Iris pigment epithelial cell (primary cell): ENCODE measurements at places on chromosomes 12 and 14.
A peak's percentile ranks its signal among the peaks of the same experiment; 100 is the strongest.

DNA sequence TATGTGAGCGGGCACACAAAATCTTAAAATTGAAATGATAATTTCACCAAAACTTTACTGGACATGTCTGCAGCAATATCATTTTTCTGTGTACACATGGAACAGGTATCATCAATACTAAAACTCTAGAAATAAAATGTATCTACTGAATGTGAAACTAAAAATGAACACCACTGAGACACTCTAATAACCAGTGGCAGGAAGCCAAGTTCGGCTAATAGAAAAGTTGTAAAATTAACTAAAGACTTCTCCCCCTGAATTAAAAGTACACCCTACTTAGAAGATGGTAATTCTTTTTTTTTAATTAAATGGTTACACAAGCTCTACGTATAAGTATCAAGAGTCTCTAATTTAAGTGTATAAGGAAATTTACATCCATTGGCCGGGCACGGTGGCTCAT, 227.2 kb downstream of the MED13L start:
- no peak for DNase-seq

DNA sequence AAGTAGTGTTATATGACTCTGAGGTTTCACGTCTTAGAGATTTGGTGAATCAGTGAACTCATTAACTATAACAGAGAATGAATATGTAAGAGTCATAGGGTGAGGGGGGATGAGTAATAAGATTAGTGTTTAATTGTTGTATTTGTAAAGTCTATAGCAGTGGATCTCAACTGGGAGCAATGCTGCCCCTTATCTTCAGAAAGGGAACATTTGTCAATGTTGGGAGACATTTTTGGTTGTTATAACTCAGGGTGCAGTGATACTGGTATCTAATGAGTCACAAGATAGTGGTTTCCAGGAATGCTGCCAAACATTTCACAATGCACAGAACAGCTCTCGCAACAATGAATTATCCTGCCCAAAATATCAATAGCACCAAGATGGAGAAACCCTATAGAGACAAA, 1193.7 kb downstream of the GALC start:
- peak; percentile 95 for DNase-seq

DNA sequence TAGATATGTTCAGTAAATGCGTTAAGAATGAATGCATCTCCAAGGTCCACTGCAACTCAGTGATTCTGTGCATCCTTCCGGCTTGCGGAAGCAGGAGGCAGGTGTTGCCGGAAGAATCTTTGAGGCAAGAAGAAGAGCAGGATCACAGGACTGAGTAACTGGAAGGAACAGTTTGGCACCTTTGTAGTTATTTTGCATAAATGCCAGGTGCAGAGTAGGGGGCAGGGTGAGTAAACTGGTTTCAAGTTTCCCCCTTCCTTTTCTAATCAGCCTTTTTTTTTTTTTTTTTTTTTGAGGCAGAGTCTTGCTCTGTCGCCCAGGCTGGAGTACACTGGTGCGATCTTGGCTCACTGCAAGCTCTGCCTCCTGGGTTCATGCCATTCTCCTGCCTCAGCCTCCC, 22.3 kb downstream of the DYRK4 start:
- no peak for DNase-seq

DNA sequence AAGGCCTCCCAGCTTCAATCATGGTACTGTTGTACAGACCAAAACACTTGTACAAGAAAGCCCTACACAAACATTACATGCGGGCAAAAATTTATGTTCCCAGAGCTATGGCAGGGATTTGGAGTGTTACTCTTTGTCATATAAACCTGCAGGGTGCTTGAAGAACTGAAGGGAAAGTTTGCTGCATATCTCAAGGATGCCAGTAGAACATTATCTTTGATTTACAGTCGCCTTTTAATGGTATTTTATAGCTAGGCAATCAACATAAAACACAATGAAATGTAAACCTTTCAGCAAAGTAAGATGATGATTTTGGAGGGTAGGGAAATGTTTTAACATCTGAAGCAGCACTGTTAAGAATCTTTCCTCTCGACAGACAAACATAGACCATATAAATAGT, 305.6 kb downstream of the KCNH5 start:
- no peak for DNase-seq

DNA sequence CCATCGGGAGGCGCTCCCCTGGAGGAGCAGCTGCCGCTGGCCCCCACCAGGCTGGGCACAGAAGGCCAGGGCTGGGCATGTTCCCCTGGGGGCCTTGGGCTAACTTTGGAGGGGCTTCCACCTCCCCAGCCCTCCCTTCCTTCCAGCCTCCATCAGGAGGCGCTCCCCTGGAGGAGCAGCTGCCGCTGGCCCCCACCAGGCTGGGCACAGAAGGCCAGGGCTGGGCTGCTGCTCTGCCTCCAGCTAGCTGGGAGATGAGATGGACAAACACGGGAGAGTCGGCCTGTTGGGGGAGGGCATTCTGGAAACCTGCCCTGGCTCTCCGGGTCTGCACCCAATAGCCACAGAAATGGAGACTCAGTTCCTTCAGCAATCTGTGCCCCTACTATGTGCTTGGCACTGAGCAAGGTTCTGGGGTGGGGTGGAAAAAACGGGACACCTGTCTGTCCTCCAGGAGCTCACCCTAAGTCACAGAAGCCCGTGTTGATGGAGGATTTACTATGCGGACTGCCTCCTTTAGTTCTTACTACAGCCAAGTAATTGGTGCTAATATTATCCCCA, 39.0 kb upstream of the CORO1C start:
- DNase-seq = no peak

GRCh38 chr14:68254669-68255527, 435.3 kb downstream of the RAD51B start:
- no peak for DNase-seq

DNA sequence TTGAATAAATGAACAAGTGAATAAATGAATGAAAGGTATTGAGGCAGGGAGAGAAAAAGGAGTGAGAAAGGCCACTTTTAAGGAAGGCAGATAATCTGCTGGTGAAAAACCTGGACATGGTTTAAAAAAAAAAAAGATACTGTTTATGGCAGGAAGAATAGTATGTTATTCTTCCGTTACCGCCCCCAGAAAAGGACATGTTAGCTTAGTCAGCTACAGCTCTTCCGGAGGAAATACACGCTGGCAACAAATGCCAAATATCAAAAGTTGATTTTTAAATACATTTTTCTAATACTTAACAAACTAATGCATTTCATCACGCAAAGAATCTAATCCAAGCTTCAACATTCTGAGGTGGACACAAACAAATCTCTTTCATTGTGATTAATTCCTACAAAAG, 43.2 kb downstream of the SLC5A8 start:
- no peak for DNase-seq

DNA sequence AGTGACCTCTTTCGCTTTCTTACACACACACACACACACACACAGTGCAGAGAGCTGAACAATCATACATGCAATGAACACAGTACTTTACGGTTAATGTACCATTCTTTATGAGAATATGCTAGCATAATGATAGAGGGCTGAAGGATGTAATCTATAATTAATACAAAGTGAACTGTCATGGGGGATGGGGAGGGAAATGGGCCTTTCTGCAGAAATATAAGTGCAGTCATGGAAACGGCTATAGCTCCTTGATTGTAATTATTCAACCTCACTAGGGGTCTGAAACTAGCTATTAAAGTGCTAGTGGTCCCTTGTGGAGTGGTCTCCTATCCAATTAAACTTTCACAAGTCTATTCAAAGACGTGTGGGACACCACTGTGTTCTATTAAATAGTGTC, 443.2 kb upstream of the FOXG1 start:
- DNase-seq = no peak

DNA sequence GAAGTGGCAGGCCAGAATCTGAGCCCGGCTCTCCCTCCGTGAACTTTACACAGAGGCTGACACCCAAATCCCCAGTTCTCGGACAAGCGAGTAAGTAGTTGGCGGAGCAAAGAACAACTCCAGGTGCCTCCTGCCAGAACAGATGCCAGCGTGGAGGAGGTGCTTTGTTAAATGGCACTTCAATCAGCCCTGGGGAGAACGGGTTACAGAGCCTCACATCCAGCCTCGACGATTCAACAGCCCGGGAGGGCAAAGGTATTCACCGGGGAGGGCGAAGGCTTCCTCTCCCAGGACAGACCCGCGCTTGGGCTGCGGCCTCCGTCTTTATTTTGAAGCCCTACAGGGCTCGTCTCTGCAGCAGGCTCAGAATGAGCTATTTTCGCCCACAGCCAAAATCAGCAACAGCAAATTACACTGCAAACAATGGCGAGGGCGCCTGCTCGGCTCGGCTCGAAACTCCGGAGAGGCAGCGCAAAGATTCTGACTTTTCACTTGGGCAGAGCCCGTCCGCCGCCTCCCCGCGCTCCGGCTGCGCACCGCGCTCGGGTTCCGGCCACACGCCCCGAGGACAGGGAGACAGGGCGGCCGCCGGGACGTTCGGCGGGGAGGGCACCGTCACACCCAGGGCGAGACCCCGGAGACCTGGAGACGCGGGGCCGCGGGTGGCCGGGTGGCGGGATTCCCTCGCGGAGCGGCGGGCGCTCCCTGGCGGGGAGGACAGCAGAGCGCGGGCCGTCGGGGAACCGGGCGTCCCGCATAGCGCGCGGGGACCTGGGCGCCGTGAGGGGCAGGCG, 811 bp downstream of the TMCC3 start:
- peak; percentile 56 for DNase-seq

- DNase-seq = no peak
Observed at GRCh38 chr12:92553389-92553788, 149.4 kb upstream of the PLEKHG7 start.

- peak; percentile 46 for DNase-seq
Observed at GRCh38 chr12:107511292-107511691, 174.3 kb upstream of the PWP1 start.

DNA sequence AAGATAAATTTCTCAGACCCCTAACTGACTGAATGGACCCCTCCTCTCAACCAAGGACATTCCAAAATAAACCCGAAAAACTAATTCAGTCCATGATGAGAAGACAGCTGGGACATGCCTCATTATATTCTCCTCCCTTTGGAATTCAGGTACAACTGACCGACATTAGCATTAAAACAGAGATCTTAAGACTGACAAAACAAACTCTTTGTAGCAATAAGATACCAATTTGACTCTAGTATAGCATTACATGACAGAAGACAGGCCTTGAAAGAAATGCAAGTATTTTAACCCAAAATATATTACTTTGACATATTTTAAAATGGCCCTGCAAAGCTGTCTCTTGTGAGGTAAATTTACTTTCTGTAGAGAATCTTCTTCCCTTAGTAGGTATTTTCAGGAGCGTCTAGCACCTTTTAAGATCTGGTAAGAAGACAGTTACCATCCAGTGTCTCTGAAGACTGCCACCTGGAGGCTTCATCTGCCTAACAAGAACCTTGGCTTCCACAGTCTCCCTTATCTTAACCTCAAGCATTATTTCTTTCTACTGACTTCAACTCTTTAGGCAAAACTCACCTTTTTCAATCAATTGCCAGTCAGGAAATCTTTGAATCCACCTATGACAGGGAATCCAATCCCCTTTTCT, 957.5 kb downstream of the SLC6A15 start:
- DNase-seq = peak; percentile 10

- DNase-seq = no peak
Observed at GRCh38 chr14:95421741-95422140, 94.7 kb downstream of the SYNE3 start.

- DNase-seq = no peak
Observed at GRCh38 chr14:91496790-91497189, 13.3 kb downstream of the PPP4R3A start.

- no peak for DNase-seq
Observed at GRCh38 chr14:100419856-100420255, 96.7 kb downstream of the SLC25A47 start.

DNA sequence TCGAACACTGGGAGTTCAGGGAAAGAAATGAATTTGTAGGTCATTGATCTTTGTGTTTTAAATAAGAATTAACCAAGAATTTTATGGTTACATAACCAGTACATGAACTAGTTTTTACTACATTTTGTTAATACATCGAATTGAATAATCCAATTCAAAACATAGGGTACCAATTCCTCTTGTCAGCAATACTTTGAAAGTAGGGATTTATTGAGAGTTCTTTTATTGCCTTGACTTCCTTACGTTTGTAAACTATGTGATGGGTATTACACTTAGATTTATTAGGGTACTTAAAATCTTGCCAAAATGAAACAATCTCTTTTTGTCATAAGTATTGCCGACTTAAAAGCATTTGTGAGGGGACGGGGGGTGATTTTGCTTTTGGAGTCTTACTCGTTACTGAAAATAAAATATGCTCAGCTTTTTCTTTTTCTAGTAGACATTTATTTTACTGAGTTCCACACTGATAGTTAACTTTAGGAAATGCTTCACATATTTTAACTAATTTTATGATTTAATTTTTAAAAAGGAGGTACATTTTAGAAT, 22.4 kb downstream of the SOCS2 start:
- DNase-seq = no peak

GRCh38 chr12:88996200-88996788, 356.0 kb downstream of the DUSP6 start:
- no peak for DNase-seq

- DNase-seq = peak; percentile 9
Observed at GRCh38 chr12:79098530-79098929, 234.0 kb downstream of the SYT1 start.

DNA sequence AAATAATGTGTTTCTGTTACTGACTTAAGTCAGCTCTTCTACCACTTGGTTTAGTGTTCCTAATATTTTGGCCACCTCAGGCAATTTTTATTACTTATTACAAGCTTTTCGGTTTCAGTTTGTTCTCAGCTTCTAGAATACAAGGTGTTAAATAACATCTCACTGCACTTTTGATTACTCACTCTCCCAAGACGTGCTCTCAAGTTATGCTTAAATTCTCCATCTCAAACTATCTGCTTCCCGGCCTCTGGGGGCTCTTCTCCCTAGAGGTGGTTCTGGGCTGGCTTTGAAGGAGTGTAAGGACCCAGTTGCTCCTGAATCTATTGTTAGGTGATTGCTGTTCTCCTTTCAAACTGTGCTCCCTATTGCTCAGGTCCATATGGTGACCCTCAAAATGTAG, 193.9 kb upstream of the DDHD1 start:
- peak; percentile 21 for DNase-seq

- peak; percentile 3 for DNase-seq
Observed at GRCh38 chr12:106179086-106179485, 40.3 kb upstream of the NUAK1 start.
